ENCODE measurements at places on chromosomes 11 and 22.
A peak's percentile ranks its signal among the peaks of the same experiment; 100 is the strongest.

GRCh38 chr11:57645689-57646085 lies 4.0 kb downstream of the YPEL4 start:
- no peak for DNase-seq

- peak; percentile 47 for DNase-seq
Measured at GRCh38 chr22:41526830-41527799, 17.2 kb downstream of the POLR3H start.

DNA sequence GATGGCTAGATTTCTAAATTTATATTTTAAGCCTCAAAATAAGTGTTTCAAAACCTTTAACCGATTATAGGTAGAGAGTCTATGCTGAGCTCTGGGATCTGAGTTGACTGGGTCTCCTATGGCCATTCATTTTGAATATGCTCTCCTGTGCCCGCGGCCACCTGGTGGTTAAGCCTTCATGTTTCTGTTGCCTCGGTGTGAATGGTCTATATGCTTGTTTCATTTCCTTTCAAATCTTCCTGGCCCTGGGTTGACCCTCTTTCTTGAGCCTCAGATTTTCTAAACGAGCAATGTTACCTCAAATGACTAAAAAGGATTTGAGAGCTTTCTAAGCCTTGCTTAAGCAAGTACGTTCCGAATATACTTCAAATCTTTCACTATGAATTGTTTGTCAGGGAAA lies 789.4 kb upstream of the KIRREL3 start:
- no peak for DNase-seq

DNA sequence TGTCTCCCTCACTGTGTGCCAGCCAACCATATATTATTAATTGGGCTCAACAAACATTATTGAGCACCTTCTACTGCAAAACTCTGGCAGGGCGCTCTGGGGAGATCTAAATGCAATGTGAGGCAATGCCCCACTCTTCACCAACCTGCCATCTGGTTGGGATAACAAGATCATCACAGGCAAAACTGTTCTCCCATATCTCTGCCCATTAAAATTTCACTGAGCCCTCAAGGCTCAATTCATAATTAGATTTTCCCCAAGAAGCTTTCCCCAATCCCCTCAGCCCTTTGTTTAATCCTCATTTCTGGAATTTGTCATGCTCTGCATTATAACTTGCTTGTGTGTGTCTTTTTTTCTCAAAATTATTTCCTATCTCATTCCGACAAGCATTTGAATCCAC lies 106.6 kb downstream of the ARL14EP start:
- DNase-seq = no peak

DNA sequence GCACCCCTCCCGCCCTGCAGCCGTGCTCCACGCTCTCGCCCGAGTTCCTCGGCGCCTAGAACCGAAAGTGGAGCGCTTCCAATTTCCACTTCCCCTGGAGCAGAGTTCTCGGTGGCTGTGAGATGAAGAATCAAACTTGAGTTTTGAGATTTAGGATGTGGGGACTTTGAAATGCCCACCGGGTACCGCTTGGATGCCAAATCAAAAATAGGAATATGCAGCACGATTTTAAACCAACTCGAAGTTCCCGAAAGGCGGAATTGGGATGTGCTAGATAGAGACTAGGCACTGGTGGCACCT lies 569 bp downstream of the POLA2 start:
- DNase-seq = no peak

- DNase-seq = no peak
Measured at GRCh38 chr11:92979176-92979575, 9.7 kb downstream of the MTNR1B start.

DNA sequence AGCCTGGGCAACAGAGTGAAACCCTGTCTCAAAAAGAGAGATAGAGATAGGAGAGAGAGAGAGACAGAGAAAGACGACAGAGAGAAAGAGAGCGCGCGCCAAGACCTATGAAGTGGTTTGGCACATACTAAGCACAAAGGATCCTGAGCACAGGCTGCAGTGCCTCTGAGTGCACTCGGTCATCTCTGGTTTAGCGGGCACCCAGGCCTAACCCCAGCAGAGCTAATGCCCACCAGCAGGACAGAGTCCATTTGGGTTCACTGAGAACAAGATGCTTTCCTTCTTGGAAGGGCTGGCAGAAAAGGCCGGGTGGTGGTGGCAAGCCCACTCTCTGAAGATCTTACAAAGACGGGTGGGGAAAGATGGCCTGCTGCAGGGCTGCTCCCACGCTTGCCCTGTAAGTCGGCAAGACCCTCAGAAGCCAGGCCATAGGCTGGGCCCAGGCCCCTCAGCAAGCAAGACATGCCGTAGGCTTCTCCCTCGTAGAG lies 3.3 kb downstream of the SCARF2 start:
- DNase-seq = no peak

DNA sequence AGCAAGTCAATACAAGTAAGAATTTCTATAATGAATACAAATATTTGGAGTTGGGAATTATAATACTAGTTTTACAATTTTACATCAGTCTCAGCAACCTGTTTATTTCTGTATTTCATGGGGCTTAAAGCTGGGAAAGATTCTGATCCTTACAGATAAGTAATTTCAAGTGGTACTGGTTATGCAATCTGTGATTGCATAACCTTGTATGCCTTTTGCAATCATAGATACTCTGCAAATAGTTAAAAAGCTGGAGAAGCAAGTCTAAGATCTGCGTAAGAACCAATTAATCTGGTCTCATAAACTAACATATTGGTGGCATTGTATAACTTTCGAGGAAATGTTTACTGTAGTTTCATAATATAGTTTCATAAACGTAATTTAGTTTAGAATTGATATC lies 198.3 kb upstream of the PGR start:
- DNase-seq = no peak

DNA sequence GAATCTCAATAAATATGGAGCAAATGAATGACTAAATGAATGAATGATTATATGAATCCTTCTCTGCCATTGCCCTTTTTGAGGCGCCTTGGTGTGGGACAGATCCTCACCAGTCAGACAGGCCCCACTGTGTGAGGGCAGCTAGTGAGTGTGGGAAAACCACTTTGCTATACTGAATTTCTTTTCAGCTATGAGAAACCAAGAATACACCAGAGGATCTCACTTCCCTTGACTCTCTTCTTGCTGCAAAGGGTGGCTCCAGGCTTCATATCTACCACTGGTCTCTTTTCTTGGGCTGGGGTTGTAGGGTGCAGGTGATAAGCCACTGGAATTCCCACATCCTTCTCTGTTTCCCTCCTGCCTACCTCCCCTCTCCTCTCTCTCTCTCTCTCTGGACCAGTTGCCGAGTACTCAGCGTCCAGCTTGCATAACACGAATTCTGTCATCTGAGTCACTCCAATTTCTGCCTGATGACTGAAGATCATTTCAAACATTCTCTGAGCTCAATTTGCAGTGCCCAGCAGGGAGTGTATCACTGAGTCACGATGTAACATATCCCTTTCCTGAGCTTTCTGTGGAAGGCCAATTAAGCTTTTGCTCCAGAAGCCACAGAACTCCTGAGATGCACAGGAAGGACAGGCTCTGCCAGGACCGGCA lies 304.3 kb upstream of the NCAM1 start:
- no peak for DNase-seq

DNA sequence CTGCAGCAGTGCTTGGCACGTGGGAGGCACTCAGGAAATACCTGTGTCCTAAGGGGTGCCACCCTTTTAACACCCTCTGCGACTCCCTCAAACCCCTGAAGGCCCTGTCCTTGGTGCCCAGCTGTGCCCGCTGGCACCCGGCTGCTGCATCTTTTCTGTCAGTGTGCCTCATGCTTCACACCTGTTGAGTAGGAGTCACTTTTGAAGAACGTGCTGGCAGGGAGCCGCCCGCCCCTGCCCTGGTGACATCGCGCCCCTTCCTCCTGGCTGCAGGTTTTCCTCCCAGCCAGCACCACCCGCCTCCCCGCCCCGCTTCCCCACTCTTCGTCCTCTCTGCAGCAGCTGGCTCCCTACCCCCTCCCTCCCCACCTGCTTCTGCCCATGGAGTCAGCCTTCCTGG lies 17.8 kb downstream of the FRMD8 start:
- no peak for DNase-seq

GRCh38 chr11:7673724-7674434 lies 579 bp upstream of the CYB5R2 start:
- DNase-seq = no peak

- no peak for DNase-seq
Measured at GRCh38 chr11:68584097-68584496, 100.2 kb upstream of the GAL start.

- DNase-seq = no peak
Measured at GRCh38 chr22:22403771-22404170, 104.8 kb downstream of the ZNF280B start.

GRCh38 chr22:48804811-48805301 lies 1022.8 kb downstream of the BRD1 start:
- no peak for DNase-seq

Measured in hippocampal formation (tissue), 2 donors.